ENCODE measurements at places on chromosomes 12 and 14.

DNA sequence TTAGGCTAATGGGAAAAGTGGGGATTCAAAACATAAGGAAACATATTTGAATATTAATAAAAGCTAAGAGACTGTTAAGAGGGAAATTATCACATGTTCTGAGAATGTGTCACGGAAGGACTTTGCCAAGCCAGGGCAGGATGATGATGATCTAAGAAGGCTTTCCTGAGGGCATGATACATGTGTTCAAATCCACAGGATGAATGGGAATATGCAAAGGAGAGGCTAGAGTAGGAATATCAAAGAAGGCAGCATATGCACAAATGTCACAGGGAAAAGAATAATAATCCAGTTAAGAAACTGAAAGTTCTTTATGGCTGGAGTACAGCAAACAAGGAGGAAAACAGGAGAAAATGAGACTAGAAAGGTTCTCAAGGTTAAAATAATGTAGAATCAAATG lies 107.0 kb downstream of the PTPRO start:
- no peak for DNase-seq

- no peak for DNase-seq
These were observed 47.4 kb upstream of the SRSF5 start for GRCh38 chr14:69719501-69719951.

GRCh38 chr12:28998662-28999120 lies 150.4 kb upstream of the FAR2 start:
- no peak for DNase-seq

GRCh38 chr12:121176826-121177529 lies 33.0 kb upstream of the P2RX4 start:
- no peak for DNase-seq

- no peak for DNase-seq
These were observed 17.6 kb downstream of the PNP start for GRCh38 chr14:20486684-20487395.
